Stimulated activated CD8-positive, alpha-beta memory T cell treated with anti-CD3 and anti-CD28 coated beads, Interleukin-15, amount 100 ng/mL, for 1 hour (primary cell): ENCODE measurements at places on chromosomes 2 and 18.

- DNase-seq: no peak
Observed at GRCh38 chr2:12761104-12761503, 44.4 kb downstream of the TRIB2 start.

- DNase-seq: no peak
Observed at GRCh38 chr18:63784787-63785452, 9.7 kb downstream of the SERPINB7 start.

DNA sequence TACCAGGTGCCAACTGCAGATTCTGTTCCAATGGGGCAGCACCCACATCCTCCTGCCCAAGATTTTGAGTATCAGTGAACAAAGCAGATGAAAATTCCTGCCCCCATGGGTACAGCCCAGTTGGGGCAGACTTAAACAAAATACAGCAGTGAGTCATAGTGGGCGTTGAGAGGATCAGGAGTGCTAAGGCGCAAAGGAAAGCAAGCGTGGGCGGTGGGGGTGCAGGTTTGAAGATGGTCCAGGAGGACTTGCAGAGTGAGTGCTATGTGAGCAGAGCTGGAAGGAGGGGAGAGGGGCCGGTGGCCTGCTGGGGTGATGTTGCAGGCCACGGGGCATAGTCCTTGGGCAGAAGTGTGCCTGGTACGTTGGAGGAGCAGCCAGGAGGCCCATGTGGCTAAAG lies 24.7 kb downstream of the STEAP3 start:
- DNase-seq: no peak

- no peak for DNase-seq
Observed at GRCh38 chr2:100802066-100802465, 17.9 kb upstream of the NPAS2 start.

- DNase-seq: no peak
Observed at GRCh38 chr2:40786636-40787035, 334.7 kb upstream of the SLC8A1 start.

GRCh38 chr2:5392658-5393057 lies 299.5 kb upstream of the SOX11 start:
- no peak for DNase-seq

DNA sequence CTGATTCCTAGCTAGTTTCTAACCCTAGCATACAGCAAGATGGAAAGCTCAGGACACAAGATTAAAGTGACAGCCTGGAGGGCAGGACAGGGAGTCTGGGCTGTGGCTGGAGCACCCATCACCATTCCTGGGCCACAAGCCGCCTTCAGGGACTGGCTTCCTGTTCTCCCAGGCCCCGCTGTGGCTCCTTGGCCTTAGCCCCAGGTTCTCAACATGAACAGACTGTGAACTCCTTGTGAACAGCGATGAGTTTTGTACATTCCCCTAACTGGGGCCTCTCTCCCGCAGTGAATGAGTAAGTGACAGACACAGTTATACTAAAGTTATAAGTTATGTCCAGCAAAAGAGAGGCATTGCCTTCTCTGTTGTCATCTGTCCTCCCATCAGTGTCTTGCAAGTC lies 35.9 kb upstream of the SLC14A1 start:
- no peak for DNase-seq

GRCh38 chr2:72094701-72095100 lies 53.0 kb downstream of the CYP26B1 start:
- no peak for DNase-seq
